ENCODE measurements at places on chromosomes 5 and 9.
A peak's percentile ranks its signal among the peaks of the same experiment; 100 is the strongest.

- DNase-seq: no peak
Measured at GRCh38 chr9:33178972-33179697, 12.0 kb upstream of the B4GALT1 start.

- no peak for DNase-seq
Measured at GRCh38 chr5:163473635-163474243, 13.3 kb downstream of the HMMR start.

GRCh38 chr5:159032656-159033350, 66.9 kb downstream of the EBF1 start:
- no peak for DNase-seq

GRCh38 chr5:66013906-66014305, 87.5 kb downstream of the ERBIN start:
- no peak for DNase-seq

- DNase-seq: no peak
Measured at GRCh38 chr5:3341446-3342240, 254.0 kb upstream of the IRX1 start.

- DNase-seq: no peak
Measured at GRCh38 chr5:124725040-124725434, 21.4 kb downstream of the ZNF608 start.

GRCh38 chr5:58255970-58256369, 203.9 kb downstream of the PLK2 start:
- no peak for DNase-seq

GRCh38 chr5:56454219-56454862, 221.2 kb upstream of the ANKRD55 start:
- peak; percentile 5 for DNase-seq

- DNase-seq: no peak
Measured at GRCh38 chr5:10707198-10708142, 53.6 kb downstream of the DAP start.

DNA sequence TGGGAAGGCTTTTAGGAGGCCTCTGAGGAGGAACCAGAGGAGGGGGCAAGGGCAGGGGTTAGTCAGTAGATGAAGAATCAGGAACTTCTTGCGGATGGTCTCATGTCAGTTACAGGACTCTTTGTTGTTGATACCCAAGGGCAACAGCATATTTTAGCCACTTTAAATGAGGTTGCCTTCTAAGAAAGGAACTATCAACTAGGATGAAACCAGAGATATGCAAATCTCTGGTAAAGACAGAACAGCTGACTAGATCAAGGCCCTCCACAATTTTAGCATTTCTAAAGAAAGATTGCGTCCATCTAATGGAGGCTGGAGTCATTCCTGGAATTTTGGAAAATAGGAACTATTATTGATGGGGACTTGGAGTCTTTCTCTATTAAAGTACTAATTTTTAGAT, 57.7 kb upstream of the KLF4 start:
- no peak for DNase-seq

- DNase-seq: no peak
Measured at GRCh38 chr9:4812858-4813257, 20.1 kb downstream of the RCL1 start.

GRCh38 chr9:33407061-33407460, 4.7 kb upstream of the AQP7 start:
- DNase-seq: no peak

All from effector memory CD8-positive, alpha-beta T cell (primary cell).